ENCODE measurements at places on chromosomes 2 and 18.

GRCh38 chr2:113187771-113188170, 14.0 kb downstream of the PSD4 start:
- DNase-seq = no peak

DNA sequence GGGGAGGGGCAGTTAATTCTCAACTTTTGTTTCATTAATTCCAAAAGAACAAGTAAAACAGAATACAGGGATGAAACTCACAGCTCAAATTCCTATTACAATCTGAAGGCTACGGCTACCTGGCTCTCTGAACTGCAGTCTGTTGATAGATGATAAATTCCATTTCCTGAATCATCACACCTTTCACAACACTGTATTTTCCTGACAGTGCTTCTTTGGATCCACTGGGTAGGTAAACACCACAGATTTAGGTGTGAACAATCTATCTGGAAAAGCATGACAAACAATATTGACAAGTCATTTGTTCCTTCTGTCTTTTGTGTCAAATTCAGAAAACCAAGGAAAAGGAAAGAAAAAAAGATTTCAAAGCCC, 843.2 kb downstream of the LRRTM4 start:
- no peak for DNase-seq

DNA sequence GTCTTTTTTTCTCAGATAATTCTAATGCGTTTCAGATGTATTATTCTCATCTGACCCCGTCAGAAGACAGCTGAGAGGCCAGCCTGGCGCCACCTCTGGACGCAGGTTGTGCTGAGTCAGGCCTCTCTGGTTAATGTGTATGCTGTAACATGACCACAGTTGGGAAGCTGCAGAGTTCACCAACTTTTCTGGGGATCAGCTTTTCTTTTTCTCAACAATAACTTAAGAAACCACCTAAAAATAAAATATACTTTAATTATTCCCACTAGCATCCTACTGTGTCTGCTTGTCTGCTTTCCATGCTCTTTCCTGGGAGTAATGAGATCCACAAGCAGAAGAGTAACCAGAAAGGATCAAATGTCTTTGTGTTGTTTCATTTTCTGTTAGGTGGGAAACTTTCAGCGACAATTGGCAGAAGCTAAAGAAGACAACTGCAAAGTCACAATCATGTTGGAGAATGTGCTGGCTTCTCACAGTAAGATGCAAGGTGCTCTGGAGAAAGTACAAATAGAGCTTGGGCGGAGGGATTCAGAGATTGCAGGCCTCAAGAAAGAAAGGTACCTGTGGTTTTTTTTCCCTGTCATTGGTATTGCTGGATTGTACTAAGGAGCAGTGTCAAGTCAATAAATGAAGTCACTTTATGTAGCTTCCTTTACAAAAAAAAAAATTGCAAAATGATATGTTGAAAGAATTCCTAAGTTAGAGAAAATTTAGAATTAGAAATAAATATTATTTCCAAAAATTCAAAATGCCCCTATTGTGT, 79.8 kb downstream of the CCDC150 start:
- DNase-seq = no peak

DNA sequence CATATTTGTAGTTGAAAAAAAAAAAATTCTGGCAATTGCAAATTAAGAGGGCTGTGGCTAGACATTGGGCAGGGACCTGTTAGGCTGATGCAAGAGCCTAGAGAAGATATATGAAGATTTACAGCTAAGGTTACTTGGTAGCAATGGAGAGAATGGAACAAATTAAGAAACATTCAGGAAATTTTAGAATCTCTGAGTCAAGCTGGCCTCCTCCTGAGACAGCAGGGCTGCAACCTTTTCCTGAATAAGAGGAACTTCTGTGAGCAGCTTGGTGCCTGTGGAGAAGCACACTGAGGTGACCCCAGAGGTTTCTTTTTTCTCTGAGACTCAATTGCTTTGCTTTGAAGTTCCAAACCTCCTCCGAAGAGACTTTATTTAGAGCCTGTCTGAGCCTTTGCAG, 118.6 kb upstream of the LRATD1 start:
- DNase-seq = no peak

DNA sequence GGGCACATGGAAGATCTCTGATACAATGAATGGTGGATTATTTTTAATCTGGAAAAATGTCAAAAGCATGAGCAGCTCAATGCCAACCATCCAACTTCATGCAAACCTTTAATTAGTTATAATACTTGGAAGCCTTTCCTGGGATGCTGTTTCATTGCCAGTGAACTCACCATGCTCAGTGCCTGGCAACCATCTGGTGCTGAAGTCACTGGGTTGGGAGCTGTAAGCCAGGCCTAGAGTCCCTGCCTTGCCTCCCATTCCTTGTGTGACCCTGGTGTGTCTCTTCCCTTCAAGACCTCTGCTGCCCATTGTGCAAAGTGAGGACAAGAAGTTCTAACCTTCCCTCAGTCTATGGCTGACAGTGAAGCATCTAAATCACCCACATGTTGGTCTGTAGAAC, 458.7 kb downstream of the RNF144A start:
- DNase-seq = no peak

DNA sequence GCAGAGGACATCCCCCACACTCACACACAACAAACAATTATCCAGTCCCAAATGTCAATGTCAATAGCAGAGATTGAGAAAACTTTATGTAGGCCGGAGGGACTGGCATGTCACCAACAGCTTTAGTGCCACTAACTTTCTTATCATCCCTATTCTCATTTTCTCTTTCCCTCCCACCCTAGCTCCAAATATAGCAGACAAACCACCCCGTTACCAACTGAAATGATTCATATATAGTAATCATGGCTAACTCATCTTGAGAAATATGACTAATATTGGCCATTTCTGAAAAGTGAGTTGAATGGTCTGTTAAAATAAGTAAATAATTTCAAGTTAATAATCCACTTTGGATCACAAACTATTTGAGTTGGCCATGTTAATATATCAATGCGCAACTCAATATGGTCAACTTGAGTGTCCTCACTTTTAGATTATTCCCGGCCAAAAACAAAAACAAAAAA, 242.1 kb upstream of the RND3 start:
- DNase-seq = no peak

- DNase-seq = no peak
These were observed 275.3 kb downstream of the HRH4 start for GRCh38 chr18:24735624-24736231.

DNA sequence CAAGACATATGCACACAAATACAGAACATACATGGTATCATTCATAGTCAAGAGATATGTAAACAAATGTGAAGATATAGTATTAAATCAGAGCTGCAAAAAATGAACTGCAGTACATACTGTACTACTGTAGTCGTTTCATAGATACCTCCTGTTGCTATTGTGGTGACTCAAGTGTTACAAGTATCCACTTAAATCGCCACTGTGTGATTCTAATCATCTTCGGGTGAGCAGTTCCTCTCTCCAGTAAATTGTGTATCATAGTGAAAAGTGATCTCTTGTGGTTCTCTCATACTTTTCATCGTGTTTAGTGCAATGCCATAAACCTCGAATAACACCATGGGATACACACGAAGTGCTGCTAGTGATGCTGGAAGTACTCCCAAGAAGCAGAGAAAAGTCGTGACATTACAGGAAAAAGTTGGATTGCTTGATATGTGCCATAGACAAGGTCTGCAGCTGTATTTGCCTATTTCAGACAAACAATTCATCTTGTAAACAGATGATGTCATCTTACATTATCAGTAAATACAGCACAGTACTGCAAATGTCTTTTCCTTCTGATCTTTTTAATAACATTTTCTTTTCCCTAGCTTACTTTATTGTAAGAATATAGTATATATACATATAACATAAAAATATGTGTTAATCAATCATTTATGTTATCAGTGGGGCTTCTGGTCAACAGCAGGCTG, 222.2 kb downstream of the BCL11A start:
- no peak for DNase-seq

GRCh38 chr2:36569267-36569856, 28.6 kb downstream of the FEZ2 start:
- DNase-seq = no peak

GRCh38 chr18:32730620-32731091, 42.2 kb downstream of the KLHL14 start:
- no peak for DNase-seq

GRCh38 chr2:164739966-164740365, 101.7 kb downstream of the COBLL1 start:
- no peak for DNase-seq

DNA sequence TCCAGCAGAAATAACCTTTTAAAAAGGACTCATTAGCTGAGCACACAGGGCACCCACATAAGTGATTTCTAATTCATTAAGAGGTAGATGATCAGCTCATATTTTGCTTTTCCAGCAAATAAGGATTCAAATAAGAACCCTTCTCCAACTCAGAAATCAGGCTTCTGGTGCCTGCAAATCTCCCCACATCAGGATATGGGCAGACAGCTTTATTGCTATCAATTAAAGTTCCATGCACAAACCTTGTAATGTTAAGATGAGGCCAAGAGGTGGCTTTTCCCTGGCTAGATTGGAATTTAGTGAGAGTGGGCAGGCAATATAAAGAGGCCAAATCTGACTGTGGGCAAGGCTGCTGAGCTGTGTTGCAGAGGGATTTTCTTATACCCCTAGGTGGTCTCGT, 193.6 kb downstream of the SH3RF3 start:
- DNase-seq = no peak

DNA sequence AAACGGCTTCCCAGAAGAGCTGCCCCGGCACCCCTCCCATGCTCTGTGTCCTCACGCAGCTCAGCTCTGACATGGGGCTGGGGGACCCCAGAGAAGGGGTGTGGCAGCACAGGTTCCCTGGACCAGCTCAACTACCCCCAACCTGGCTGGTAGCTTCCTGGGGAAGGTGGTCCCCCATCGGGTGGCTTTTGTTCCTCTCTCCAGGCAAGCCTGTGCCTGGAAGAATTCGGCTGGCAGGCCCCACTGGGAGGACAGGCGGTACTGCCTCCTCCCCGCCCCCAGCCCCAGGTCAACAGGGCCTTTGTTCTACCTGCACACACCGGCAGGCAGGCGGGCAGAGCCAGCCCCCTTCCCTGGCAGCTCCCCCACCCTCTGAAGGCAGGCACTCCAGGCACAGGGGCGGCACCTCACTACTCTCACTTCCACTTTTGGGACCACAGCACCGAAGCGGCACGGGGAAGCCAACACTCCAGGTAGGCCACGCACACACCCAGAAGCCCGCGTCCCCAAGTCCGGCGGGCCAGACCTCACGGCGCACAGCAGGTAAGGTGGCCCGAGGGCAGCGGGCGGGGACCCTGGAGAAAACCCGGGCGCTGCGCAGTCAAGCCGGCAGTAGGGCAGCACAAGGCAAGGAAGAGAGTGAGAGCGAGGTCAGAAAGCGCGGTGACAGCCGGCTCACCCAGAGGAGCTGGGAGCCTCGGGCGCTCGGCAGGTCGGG, 1.3 kb downstream of the HS6ST1 start:
- no peak for DNase-seq

DNA sequence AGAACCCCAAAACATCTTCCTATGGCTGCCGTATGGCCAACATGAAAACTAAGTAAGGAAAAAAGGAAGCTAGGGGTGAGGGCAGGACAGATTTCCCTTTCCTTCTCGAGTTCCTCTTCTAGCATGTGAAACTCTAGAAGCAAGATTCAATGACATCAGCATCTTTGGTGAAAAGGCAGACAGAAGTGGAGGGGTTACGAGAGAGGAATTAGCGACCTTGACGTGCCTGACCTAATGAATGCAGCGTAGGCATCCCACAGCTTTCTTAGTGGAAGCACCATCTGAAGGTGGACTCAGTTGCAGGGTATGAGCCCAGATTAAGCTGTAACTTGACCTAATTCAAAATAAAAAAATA, 47.9 kb upstream of the PELI1 start:
- no peak for DNase-seq

DNA sequence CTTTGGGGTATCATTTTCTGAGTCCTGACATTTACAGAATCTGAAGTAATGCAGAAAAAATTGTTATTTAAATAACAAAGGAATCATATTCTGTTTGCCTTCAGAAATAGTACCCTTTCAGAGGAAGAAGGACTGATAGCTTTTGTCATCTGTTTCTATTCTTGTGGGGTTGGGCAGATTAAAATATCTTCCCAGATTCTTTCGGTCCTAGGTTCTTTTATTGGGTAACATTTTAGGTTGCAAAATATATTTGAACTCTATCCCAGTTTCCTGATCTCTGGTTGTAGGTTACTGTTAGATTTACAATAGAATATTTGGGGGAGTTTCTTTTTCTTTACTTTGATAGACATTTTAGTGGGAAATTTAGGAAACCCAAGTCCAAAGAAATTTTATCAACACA, 550.5 kb downstream of the SPAG16 start:
- DNase-seq = no peak

GRCh38 chr18:448116-448790, 52.2 kb downstream of the COLEC12 start:
- no peak for DNase-seq

GRCh38 chr2:177568390-177568789, 175.8 kb downstream of the AGPS start:
- no peak for DNase-seq

DNA sequence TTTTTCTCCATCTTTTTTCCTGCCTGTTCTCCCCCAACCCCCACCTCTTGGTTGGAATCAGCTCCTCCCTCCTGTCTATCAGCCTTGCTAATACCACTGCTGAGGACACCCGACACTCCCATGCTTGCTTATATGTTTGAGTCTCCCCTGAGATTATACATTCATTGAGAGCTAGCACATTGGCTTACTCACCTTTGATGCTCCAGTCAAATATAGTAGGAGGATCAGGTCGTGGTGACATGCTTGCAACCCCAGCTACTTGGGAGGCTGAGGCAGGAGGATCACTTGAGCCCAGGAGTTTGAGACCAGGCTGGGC, 91.5 kb upstream of the CCBE1 start:
- no peak for DNase-seq

DNA sequence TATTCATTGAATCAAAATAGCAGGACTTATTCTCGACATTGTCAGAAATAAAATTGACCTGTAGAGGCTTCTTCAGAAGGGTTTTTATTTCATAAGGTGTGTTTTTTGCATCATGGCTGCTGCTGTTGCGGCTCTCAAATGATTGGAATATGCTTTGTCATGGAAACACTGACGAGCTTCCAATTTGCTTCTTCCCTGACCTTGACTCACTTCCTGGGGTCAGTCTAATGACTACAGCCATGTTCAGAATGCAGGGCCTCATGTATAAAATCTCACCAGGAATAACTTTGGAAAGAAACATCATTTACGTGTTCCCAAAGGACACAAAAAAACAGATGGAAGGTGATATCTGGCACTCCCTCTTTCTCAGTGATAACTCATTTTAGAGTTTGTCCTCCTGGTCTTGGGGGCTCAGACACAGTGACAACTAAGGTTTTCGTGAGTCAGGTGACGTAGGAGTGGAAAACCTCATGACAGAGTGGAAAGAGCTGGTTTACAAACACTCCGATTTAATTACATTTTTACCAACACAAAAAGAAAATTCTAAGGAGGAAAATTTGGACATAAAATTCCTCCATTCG, 467.0 kb upstream of the RAB12 start:
- no peak for DNase-seq

GRCh38 chr2:192885569-192886160, 690.9 kb upstream of the TMEFF2 start:
- DNase-seq = peak; percentile 26

Data from epithelial cell of prostate (primary cell).